Stimulated activated naive CD4-positive, alpha-beta T cell (primary cell): ENCODE measurements at places on chromosomes 6 and 20.

GRCh38 chr6:89862698-89863097, 31.6 kb upstream of the GJA10 start:
- DNase-seq = no peak

DNA sequence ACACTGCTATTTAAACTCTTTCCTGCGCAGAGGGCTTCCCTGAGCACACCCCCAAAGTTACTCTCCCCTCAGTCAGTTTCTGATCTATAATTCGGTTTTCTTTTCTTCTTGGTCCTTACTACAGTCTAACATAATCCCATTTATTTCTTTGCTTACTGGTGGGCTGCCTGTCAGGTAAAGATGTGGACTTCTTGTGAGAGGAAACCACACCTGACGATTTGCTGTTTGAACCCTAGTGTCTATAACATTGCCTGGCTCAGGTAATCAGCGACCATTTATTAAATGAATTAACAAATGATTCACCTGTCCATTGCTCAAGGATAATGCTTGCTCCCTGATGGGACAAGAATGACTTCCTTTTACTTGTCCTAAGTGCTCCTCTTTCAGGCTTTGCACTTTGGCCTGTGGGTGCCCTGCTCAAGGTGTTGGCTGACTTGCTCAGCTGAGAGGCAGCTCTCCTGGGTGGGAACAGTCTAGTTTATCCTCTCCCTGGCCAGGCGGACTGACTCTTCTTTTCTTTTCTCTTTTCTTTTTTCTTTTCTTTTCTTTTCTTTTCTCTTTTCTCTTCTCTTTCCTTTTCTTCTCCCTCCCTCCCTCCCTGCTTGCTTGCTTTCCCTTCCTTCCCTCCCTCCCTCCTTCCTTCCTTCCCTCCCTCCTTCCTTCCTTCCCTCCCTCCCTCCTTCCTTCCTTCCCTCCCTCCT, 233.1 kb downstream of the BCAS1 start:
- no peak for DNase-seq

DNA sequence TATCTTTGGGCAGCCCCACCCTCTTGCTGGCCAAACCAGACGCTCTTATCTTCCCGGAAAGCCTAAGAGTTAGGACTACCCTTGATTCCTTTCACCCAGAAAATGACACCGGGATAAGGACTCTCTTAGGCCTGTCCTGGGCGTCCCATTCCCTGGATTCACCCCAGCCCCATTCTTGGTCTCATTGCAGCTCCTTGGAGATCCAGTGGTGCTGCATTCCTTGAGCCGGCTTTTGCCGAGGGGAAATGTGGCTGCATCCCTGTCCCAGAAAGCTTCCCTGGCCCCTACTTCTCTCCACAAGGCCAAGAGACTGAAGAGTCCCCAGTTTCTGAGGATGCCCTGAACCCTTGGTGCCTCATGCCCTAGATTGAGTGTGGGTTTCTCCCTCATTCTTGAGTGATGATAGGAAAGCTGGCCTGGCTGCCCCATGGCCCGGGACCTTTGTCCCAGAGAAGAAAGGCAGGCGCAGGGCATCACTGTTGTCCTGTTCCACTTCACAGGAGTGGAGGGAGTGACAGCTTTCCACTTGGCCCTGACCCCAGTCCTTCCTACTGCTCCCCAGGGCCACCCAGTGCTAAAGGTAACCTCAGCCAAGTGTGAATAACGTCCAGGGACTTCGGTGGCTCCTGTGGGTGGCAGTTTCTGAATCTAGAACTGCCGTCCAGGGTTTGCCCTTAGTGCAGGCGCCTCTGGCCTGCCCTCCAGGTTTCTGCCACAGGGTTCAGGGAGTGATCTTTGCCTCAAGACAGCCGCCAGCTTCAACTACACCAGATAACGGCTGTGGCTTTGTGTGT, 42.7 kb upstream of the MYL9 start:
- no peak for DNase-seq

- no peak for DNase-seq
Observed at GRCh38 chr20:50450881-50451752, 59.1 kb upstream of the PTPN1 start.

GRCh38 chr6:5395719-5396118, 134.4 kb downstream of the FARS2 start:
- no peak for DNase-seq

DNA sequence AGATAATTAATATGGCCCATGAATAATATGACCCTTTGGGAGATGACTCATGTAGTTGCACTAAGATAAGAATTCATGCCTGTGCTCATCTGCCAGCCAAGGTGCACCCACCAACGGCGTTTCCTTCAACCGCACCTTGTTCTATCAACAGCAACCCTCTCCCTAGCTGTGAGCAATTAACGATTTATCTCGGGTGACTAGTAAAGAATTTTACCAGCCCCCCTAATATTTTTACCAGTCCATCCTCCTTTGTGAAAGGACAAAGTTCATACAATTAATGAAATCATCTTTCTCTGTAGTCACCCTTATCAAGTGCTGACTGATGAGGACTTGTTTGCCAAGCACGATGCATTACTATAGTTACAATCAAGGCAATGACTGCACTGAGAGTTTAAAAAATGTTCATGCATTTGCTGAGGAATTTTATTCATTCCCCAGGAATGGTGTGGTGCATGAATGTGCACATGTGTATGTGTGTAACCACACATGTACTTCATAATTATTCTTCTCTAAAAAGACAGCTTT, 118.7 kb downstream of the SMOC2 start:
- DNase-seq = no peak

DNA sequence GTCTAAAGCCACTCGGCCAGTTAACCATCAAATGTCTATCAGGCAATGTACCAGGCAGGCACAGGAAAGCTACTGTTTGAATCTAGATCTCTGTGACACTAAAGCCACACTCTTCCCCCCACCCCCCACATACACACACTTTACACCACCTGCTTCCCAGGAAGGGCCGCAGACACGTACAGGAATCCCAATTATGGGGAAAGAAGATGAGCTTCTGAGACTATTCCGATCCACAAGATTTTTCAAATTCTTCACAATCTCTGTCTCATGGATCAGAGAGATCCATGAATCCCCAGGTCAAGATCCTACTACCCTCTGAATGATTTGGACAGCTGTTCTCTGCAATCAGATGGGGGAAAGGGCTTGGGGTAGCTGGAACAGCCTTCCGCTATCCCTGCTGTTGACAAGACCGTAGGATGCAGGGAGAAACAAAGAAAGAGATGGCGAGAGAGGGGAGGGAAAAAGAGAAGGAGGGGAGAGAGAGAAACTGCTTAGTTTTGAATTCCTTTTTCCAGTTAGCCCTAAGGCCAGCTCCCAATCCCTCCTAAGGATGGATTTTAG, 25.4 kb upstream of the RIMS4 start:
- no peak for DNase-seq

DNA sequence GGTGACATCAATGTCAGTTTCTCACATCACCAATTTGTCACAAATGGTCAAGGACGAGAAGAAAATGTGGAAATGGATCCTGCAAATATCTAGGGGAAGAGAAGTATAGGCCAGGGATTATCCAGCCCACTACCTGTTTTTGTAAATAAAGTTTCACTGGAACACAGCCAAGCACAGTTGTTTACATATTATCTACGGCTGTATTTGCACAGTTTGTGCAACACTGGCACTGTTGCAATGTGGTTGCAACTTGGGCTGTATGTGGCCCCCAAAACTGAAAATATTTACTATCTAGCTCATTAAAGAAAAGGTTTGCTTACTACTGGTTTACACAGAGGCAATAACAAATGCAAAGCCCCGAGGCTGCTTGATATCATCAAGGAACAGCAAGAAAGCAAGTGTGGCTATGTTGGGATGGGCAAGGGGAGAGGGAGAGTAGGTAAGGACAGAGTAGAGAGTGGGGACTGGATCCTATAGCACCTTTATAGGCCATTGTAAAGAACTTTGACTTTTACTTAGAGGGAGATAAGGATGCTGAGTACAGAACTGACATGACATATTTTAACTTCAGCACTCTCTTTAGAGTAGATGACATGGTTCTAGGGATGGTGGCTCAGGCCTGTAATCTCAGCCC, 11.8 kb upstream of the STXBP5 start:
- no peak for DNase-seq

DNA sequence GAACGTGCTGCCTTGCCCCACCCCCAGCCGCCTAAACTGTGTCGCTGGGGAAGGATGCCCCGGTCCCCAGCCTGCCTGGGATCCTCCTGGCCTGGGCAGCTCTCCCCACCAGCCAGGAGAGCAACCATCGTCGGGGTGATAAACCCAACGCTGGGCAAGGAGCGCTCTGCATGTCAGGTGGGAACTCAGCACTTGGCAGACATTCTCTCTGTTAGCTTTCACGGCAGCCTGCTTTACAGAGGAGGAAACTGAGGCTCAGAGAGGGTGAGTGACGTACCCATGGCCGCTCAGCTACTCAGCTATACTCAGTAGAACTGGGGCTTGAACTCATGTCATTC, 37.9 kb downstream of the RBM38 start:
- no peak for DNase-seq

- no peak for DNase-seq
Observed at GRCh38 chr6:142408409-142408808, 106.6 kb downstream of the ADGRG6 start.

DNA sequence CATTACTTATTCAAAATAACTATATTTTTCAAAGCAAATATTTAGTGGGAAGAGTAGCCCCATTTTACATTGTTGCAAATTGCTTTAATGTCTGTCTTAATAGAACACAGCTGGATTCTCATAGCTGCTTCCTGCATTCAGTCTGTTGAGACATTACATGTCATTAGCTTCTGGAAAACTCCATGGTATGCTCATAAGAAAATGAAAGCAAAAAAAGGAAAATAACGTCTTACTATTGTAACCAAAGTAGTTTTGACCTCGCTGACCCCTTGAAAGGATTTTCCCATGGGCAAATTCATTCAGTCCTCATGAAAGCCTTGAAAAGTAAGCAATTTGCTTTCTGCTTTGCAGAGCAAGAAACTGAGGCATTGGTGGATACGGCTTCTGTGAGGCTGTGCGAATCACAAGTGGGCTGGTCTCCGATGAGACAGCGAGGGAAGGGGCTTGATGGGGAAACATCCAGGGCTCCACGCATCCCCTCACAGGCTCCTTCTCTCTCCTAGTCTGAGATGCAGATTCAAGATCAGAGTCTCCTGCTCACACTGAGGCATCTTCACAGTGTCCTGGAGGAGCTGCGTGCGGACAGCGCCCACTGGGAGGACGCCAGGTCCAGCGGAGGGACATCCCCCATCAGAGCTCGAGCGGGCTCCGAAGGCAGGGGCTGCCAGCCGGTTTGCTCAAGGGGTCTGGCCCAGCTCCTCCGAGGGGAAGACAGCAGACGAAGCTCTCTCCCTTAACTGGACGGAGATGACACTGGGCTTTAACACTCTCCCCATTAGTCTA, 3.3 kb downstream of the C20orf202 start:
- DNase-seq = no peak

GRCh38 chr6:150915880-150916265, 50.4 kb downstream of the MTHFD1L start:
- DNase-seq = no peak

DNA sequence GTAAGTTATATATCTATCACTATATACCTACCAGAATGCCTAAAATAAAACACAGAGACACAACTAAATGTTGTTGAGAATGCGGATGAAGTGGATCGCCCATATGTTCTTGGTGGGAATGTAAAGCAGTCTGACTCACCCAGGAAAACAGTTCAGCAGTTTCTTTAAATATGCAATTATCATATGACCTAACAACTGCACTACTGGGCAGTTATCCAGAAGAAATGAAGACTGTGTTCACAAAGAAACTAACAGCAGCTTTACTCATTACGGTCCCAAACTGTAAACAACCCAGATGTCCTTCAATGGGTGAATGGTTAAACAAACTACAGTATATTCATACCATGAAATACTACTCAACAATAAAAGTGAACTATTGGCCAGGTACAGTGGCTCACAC, 14.3 kb upstream of the ZC3H12D start:
- no peak for DNase-seq

DNA sequence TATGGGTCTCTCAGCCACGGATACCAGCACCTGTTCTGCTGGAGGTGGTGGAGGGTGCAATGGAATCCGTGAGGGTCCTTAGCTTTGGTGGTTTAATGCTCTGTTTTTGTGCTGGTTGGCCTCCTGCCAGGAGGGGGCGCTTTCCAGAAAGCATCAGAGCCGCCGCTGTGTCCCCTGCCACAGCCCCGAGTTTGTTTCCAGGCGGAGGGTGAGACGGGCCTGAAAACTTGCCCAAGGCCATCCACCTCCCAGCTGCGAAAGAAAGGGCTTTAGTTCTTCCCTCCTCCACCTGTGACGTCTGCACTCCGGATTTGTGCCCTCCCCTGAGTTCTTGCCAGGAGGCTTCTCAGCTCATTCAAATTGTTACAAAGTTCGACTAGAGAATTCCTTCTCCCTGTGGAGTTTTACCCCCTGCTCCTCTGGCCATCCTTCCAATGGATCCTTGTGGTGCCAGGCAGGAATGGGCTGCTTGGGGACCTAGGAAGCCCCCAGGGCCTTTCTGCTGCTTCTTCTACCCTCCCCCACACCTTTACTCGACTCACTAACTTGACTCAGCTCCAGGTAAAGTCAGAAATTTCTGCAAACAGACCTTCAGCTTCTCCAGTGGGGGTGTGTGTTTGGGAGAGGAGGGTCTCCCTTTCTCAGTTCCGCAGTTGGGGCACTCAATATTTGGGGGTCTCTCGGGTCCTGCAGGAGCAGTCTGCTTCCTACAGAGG, 873.7 kb downstream of the KIF16B start:
- DNase-seq = no peak

DNA sequence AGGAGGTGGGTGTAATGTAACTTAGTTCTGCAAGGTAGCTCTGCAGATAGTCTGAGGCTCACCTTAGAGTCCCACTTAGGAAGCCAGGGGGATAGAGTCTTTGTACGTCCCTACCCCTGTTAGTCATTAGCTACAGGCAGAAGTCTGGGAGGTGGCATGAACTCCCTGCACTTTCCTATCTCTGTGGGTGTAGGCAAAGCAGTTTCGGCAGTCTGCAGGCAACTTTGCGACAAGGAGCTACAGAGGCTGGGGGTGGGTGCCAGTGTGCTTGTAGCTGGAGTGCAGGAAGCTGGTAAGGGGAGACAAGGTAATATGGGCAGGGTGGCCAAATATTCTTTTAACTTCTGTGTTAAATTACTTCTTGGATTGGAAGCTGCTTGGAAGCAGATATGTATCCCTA, 45.7 kb downstream of the NKAIN2 start:
- no peak for DNase-seq

GRCh38 chr20:1929460-1929859, 34.3 kb downstream of the SIRPA start:
- no peak for DNase-seq

GRCh38 chr20:21052241-21052640, 53.9 kb downstream of the LINC00237 start:
- no peak for DNase-seq

DNA sequence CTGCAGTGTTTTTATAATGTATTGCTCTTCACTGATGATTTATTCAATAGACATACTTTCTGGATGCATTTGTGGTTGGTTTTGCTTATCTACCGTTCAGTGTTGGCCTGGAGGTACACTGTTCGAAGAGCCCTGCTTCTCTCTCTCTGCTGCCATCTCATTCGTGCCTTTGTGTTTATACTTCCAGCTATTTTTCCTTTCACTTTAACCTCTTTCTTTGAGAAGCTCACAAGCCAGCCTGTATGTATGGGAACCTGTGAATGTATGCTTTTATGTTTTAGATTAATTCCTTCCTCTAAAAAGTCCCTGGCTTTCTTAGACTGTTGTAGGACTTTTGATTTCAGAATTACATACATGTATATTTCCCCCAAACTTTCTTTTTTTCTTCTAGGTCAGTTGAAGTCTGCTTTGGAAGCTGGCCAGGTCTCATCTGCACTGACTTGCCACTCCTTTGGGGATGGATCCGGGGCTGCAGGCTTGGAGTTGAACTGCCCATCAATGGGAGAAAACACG, 83.0 kb downstream of the SCAND1 start:
- no peak for DNase-seq

GRCh38 chr6:124158024-124158423, 354.4 kb downstream of the NKAIN2 start:
- DNase-seq = no peak

- no peak for DNase-seq
Observed at GRCh38 chr6:33641602-33642001, 20.5 kb downstream of the ITPR3 start.
